ENCODE measurements at places on chromosomes 5 and 9.
A peak's percentile ranks its signal among the peaks of the same experiment; 100 is the strongest.

GRCh38 chr9:745761-746380, 95.6 kb upstream of the DMRT1 start:
- DNase-seq, result no peak

- DNase-seq, result peak; percentile 46
Observed at GRCh38 chr5:14365831-14366430, 215.7 kb upstream of the OTULINL start.

- DNase-seq, result no peak
Observed at GRCh38 chr9:93154293-93154903, 20.3 kb upstream of the NINJ1 start.

GRCh38 chr5:155017610-155018009, 4.1 kb downstream of the KIF4B start:
- DNase-seq, result no peak

DNA sequence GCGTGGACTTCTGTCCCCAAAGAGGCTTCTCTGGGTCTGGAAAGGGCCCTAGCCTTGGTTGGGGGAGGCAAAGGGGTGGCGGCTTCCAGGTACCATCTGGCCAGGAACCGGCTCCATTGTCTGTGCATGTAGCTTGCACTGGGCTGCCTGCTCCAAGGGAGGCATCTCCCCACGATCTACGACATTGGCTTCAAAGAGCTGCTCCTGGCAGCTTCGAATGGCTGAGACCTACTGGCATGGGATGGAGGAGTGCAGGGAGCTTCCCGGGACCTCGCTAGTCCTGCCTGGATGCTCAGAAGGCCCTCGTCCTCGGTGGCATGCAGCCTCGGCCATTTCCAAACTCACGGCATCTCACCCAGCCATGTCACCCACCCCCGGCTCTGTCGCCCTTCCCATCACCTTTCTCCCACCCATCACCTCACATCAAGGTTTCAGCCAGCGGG, 137.8 kb downstream of the KCNIP1 start:
- no peak for DNase-seq

GRCh38 chr9:89839952-89840351, 235.1 kb downstream of the GADD45G start:
- DNase-seq, result no peak

DNA sequence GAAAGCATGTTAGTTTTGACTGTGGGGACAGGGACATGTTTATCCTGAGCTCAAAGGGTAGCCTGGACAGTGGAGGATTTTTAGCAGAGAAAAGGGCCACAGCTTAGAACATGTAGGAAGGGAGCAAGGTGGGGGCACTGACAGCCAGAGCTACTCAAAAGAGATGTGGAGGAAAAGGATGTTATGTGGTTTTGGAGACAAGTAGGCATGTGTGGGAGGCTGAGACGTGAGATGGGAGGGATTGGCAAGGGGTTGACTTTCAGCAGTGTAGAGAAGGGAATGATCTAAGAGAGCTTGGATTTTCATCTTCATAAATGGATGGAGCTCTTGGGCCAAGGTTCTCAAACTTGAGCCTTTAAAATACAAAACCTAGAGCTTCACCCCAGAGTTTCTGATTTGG, 24.0 kb downstream of the SYK start:
- no peak for DNase-seq

- peak; percentile 33 for DNase-seq
Observed at GRCh38 chr5:132557478-132558172, 848 bp downstream of the RAD50 start.

- peak; percentile 73 for DNase-seq
Observed at GRCh38 chr5:175517824-175518450, 39.6 kb downstream of the SFXN1 start.

- no peak for DNase-seq
Observed at GRCh38 chr9:81661339-81661738, 28.0 kb downstream of the TLE1 start.

GRCh38 chr5:176628406-176629228, 1.7 kb downstream of the SNCB start:
- DNase-seq, result peak; percentile 16

GRCh38 chr5:175862131-175863012, 9.0 kb upstream of the CPLX2 start:
- no peak for DNase-seq

- DNase-seq, result no peak
Observed at GRCh38 chr5:129760636-129761325, 12.9 kb downstream of the MINAR2 start.

GRCh38 chr5:173317852-173318251, 10.4 kb downstream of the STC2 start:
- no peak for DNase-seq

GRCh38 chr5:31630931-31631330, 8.0 kb upstream of the PDZD2 start:
- no peak for DNase-seq

Data from mammary epithelial cell (primary cell).